Stimulated activated CD8-positive, alpha-beta memory T cell treated with anti-CD3 and anti-CD28 coated beads, Interleukin-7, amount 100 ng/mL, for 4 hours (primary cell): ENCODE measurements at places on chromosomes 11 and 22.

GRCh38 chr11:65077451-65077850 lies 6.4 kb downstream of the CDCA5 start:
- no peak for DNase-seq

DNA sequence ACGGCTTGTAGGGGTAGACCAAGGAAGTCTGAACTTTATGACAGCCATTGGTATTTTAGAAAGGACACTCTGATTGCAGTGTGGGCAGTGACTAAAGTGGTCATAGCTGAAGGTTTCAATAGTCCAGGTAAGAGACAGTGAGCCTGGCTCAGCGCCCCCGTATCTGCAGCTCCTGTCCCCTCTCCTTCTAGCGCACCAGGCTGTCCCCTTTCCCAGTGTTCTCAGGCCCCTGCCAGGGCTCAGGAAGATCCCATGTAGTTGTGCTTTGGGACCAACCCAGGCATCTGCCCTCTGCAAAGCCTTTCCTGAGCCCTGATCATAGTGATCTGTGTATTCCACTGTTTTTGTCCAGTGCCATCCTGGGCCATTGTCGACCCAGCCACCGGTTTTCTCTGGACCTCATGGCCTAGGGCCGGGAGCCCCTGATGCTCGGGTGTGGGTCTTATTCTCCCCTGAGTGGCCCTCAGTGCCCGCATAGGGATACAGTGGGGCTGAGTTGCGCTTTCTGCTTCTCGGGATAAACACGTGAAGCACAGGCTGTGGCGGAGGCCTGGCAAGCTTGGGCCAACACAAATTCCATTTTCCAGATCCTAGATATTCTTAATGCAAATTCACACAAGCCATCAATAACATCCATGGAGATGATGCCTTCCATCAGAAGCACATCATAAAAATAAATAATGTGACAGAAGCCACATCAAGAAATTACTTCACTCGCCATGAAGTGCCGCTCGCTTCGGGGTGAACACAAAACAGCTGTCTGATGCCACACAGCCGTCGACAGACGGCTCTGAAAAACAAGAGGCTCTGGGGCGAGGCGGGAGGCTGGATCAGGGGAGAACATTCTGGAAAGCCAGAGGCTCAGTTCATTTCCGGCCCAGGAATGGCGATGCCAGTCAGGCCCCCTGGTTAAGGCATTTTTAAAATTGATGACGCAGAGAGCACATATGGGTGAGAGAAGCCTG lies 805.0 kb downstream of the TBC1D22A start:
- DNase-seq, result no peak

GRCh38 chr11:26905368-26905767 lies 88.5 kb upstream of the FIBIN start:
- DNase-seq, result no peak

GRCh38 chr11:1499261-1499890 lies 12.8 kb upstream of the MOB2 start:
- DNase-seq, result no peak

DNA sequence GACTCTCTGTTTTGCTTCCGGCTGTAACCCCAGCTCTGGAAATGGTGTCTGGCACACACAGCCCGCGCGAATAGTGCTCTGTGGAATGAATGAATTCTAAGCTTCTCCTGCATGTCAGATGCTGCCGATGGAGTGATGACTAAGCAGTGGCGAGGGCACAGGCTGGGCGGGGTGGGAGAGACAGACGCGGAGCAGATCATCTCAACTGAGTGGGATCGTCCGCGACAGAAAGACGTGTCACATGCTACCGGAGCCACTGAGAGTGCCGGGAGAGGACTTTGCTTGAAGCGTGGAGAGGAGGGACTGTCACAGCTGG lies 334.5 kb downstream of the CTTN start:
- DNase-seq, result no peak

- DNase-seq, result no peak
These were observed 65.0 kb upstream of the PTPRJ start for GRCh38 chr11:47915374-47915773.

DNA sequence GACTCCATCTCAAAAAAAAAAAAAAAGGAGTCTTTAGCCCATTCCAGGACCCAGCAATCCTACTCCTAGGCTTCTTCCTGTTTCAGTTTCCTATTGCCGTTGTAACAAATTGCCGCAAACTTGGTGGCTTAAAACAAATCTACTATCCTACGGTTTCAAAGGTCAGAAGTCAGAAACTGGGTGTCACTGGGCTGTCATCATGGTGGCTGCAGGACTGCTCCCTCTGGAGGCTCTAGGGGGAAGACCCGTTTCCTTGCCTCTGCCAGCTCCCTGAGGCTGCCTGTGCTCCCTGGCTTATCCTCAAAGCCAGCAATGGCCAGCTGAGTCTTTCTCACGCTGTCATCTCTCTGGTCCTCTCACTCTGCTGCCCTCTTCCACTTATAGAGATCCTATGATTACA lies 8.7 kb upstream of the DAGLA start:
- no peak for DNase-seq
